Kidney capillary endothelial cell (primary cell): ENCODE measurements at places on chromosomes 4 and X.
A peak's percentile ranks its signal among the peaks of the same experiment; 100 is the strongest.

DNA sequence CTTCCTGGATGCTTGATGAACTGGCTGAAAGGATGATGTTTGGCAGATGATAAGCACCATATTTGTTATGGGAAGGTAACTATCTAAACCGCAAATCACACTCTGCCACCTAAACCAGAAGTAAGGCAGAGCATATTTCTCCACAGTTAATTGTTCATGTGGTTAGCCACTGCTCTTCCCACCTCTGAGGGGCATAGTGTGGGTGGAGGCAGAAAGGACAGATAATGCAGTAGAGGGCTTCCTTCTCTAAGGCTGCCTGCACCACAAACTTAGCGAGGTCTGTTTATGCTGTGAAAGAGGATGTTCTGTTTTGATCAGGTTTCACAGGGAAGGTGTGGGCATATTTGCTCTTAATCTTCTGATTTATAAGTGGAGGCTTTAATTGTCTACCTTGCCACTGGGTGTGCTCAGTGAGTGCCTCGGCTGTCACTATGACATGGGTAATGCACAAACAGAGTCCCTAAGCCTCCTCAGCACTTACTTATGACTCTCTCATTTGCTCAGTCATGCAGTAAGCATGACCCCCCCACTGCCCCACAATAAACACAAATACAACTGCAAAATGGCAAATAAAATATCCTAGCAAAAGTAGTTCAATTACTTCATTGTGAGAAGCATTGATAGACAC lies 401.0 kb downstream of the TMA16 start:
- no peak for DNase-seq

DNA sequence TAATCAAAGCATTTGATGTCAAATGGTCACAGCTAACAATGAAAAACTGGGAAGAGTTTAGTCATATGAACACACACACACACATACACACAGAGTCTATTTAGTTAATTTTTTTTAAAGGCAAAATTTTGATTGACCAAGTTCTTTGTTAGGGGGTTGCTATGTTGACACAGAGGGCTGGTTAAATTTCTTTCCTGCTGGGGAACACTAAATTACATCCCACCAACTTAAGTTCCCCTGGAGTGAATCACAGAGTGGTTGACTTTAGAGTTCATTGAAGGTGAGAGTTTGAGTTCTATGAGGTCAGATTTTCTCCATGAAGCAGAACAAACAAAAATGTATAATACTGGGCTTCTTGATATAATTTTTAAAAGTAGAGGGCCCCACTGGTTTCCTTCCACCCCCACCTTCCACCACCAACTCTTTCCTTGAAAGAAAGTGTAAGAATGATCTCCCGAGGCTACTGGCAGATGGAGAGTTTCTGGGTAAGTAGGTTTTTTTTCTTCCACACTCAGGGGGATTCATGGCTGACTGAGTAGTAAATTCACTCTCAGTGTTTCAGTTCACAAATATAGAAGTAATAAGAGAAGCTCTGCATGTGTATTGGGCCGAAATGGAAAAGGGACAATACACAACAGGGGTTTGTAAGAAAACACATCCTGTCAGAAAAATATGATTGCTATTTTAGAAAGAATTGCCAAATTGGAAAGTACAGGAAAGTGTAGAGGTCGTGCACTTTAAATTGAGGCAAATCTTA lies 917.0 kb upstream of the LCORL start:
- no peak for DNase-seq

DNA sequence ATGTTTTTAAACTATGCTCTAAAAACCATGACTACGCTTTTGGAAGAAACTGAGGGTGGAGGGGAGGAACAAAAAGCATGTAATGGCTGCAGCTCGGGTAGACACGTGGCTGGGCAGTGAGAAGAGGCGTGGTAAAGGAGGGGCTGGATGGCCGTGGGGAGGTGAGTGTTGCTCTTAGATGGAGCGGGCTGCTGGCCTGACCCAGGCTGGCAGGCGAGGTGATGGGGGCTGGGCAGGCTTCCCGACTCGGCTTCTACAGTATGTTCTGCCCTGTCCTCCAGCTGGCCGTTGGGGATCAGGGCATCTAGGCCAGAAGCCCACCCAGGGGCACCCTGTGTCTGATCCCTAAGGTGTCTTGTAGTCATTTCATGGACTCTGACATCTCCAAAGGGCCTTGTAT lies 60.7 kb downstream of the EFHC2 start:
- DNase-seq = no peak

GRCh38 chr4:13481569-13481968 lies 2.6 kb downstream of the RAB28 start:
- peak; percentile 16 for DNase-seq

DNA sequence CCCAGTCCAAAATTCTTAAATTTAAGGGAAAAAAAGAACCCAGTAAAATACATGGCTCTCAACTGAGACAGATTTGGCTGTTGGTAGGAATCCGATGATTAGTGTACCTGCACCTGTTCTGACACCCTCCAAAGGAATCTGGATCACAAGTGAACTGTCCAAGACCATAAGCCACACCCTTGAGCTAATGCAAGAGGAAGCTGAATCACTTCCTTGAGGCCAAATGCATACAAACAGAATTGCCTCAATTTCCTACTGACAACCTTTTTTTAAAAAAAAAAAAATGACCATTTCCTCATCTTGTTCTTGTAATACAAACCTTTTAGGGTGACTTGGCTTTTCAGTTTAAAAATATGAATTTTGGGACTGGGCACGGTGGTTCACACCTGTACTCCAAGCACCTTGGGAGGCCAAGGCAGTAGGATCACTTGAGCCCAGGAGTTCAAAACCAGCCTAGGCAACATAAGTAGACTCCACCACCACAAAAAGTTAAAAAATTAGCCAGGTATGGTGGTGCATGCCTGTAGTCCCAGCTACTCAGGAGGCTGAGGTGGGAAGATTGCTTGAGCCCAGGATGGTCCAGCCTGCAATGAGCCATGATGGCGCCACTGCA lies 10.7 kb upstream of the FBXL5 start:
- DNase-seq = peak; percentile 89

- no peak for DNase-seq
Measured at GRCh38 chr4:58732973-58733372, 1622.8 kb upstream of the IGFBP7 start.

DNA sequence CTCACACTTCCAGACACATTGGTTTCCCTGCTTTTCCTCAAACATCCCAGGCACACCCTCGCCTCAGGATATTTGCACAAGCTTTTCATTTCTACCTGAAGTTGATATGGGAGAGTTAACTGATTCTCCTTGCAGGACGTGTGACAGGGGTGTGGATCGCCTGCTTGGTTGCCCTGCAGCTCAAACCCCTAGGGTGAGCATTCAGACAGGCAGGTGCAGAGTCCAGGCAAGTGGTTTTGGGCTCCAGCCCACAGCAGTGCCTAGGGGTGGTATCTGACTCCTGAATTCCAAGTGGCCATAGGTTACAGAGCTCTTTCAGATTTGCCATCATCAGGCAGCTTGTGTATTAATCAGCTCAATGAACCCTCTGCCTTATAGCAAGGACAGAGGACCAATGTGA lies 1104.2 kb upstream of the IGFBP7 start:
- no peak for DNase-seq

GRCh38 chr4:23083391-23083790 lies 390.7 kb downstream of the GBA3 start:
- no peak for DNase-seq
